Kidney (tissue), 22 donors: ENCODE measurements at places on chromosomes 12 and 14. TPM values are rescaled to one million over a fixed set of nuclear protein-coding genes. Genes with fewer than 3 reads are reported as not detected.

GRCh38 chr14:104161602-104162367, 23.4 kb downstream of the KIF26A start:
- no peak for DNase-seq
- no peak overlapping the region for H3K4me3 ChIP-seq
- no peaks in the 10 kb centered on the region for H3K4me1 ChIP-seq
- peaks cover 2% of the 10 kb centered on the region for H3K27me3 ChIP-seq

DNA sequence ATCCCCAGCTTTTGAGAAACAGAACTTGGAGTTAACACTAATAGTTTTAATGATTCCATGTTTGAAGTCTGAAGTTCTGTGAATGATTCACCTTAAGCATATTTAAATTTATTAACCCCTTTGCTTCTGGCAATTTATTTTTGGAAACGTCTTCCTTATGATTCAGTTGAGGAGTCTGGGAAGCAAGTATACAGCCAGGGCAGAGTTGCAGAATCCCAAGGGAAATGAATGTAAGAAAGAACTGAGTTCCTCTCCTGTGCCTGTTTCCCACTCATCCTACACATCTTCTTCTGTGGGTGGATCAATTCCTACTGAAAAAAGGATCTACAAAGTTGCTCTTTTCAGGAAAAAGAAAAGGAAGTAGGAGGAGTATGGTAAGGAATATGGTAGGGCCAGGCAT, 108.2 kb upstream of the CCDC91 start:
- H3K27ac ChIP-seq = no peak overlapping the region
- no peaks in the 10 kb centered on the region for H3K36me3 ChIP-seq
- H3K4me1 ChIP-seq = no peaks in the 10 kb centered on the region
- no peaks in the 10 kb centered on the region for H3K27me3 ChIP-seq

- H3K27me3 ChIP-seq = no peaks in the 10 kb centered on the region
- no peak overlapping the region for H3K4me3 ChIP-seq
- no peak for DNase-seq
- no peaks in the 10 kb centered on the region for H3K4me1 ChIP-seq
Observed at GRCh38 chr12:7512553-7512952, 9.0 kb upstream of the CD163 start.

WNK1 gene
- total RNA-seq = 173 TPM

ARHGAP9 gene
- 18.1 TPM for total RNA-seq

JAG2 gene
- 26.1 TPM for total RNA-seq
